ENCODE measurements at places on chromosomes 6 and 20.

GRCh38 chr6:28696167-28696566 is 170.5 kb downstream of the GPX5 start:
- no peak for DNase-seq

GRCh38 chr6:161166677-161167076 is 107.2 kb downstream of the AGPAT4 start:
- DNase-seq = no peak

DNA sequence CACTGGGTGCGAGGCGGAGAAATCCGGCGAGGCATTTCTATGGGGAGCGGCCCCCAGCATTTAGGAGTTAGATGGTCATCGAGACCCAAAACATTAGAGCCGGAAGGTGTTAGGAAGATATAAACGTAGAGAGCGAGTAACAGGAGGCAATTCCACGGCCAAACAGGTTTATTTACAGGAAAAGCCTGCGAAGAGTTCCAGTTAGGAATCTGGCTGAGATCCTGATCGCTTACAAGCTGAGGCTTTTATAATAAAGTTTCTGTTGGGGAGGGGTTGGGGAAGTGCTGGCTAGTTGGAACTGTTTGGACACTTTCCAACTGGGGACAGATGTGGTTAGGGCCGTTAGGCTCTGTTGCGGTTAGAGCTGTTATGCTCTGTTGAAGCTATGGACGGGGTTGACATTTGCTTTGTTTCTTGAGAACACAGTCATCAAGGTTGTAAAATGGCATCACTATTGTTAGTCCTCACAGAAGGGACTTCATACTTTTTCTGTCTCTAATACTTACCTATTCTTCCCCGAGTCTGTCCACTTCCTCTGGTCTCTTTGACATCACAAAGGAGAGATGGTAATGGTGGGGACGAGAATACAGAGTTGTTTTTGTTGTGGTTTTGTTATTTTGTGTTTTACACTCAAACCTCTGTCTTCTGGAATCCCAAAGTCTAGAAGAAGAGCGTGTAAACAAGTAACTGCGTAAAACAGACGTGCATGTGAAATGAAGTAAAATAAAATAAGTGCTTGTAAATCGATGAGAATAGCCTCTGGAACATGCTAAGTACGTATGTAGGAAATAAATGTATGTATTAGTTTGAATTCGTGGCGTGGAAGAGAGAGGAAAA is 554 bp upstream of the ZSCAN31 start:
- DNase-seq = peak; percentile 35

DNA sequence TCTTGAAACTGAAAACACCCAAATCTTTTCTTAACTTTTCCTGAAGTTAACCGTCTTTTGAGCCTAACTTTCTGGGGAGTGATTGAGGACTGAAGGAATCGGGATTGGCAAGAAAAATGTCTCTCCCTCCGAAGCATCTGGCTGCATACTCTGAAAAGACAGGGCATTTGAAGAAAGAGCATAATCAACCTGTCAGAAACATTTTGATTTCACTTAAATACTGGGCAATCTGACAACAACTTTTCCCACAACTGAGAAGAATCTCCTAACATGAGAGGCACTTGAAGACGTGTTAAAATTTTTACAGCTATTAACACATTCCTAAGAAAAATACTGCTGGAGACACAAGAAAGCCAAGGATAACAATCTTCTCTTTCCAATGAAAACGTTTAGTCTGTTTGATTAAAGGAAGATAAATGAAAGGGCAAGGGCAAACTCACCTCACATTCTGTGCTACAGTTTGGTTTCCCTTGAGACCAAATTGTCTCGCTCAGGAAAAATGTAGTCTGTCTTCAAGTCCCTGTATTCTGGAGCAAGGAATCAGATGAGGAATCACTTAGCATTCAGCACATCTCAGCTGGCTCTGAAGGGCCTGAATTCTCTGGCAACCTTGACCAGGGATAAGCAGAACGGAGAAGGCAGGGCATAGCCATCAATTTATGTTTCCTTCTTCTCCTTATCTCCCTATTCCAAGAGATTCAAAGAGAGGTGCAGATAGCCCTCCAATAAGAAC is 76.1 kb downstream of the TBX18 start:
- no peak for DNase-seq

DNA sequence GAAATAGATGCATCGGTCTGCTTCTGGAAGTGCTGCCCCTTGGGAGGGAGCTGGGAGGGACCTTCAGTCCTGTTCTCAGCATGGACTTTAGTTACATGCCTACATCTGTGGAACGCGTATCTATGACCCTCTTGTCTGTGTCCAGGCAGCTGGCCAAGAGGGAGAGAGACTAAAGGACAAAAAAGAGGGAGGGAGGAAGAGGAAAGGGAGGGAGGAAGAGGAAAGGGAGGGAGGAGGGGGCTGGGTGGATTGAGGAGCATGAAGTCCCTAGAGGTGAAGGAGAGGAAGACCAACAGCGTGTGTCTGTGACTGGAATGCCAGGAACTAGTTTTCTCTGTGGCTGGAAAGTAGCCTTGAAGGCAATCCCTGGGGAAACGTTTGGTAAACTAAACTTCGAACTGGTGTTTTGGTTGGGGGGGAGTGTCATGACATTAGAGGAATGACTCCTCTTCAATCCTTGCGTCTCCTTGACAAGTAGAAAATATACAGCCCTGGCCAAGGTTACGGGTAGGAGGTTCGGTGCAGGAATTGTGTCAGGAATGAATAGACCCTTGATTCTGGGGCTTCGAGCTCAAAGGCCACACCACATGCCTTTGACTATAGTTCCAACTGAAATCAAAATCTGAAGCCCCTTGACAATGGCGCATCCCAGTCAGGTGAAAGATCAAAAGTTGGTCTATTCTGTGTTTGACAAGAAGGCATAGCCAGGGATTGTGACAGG is 52.0 kb upstream of the PLEKHG1 start:
- DNase-seq = no peak

DNA sequence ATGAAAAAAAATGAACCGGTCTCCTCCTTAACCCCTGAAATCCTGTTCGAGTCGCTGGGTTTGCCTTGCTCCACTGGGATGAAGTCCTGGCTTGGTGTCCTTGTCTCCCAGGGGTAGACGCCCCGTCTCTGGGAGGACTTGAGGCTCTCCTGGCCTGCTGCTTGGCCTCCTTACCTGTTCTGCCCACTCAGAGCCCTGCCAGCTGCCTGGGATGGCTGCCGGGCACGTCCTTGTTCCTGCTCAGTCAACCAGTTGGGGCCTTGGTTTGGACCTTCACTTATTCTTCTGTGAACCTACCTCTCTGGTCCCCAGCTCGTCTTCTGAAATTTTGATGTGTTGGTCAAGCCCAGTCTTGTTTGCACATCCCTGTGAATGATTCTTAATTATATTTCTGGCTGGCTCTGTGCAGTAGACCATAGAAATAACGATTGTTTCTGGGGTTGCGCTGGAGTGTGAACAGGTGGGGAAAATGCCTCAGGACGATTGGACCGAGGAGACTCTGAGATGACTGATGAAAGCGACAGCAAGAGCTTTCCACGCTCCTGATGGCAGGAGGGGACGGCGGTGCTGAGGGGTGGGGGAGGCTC is 126.5 kb upstream of the ESR1 start:
- DNase-seq = no peak

DNA sequence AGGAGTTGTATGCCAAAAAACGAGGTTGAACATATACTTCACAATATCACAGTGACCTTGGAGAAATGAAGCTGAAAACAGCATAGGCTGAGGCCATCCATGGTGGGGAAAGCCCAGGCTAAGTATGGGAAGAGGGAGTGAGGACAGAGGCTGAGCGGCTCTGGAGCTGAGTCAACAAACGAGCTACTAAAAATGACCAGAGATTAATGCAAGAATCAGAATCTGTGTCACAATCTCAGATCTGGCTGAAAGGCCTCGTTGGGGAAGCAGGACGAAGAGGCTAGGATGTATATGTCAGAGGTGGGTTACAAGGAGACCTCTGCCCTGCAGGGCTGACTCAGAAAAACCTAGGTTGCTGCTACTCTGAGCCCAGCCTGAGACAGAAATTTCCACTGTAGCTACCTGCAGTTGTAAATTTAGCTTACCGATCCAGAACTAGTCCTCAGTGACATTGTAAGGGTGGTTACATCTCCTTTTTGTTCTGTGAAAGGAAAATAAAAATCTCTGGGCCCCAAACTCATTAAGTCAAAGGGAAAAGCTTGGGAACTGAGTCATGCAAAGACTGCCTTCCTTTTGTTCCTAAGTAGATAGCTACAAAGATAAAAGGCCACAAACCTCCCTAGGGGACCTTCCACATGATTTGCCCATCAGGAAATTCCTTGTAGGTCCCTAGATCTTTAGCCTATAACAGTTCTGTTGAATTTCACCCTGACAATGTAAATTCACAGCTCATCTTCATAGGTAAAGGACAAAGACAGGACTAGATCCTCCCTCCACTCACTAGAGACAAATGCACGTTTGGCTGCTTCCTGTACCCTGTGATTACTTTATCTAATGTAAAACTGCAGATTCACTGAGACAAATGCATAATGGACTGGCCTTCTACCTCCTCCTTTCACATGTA is 8.5 kb upstream of the TUBB2A start:
- DNase-seq = peak; percentile 83

DNA sequence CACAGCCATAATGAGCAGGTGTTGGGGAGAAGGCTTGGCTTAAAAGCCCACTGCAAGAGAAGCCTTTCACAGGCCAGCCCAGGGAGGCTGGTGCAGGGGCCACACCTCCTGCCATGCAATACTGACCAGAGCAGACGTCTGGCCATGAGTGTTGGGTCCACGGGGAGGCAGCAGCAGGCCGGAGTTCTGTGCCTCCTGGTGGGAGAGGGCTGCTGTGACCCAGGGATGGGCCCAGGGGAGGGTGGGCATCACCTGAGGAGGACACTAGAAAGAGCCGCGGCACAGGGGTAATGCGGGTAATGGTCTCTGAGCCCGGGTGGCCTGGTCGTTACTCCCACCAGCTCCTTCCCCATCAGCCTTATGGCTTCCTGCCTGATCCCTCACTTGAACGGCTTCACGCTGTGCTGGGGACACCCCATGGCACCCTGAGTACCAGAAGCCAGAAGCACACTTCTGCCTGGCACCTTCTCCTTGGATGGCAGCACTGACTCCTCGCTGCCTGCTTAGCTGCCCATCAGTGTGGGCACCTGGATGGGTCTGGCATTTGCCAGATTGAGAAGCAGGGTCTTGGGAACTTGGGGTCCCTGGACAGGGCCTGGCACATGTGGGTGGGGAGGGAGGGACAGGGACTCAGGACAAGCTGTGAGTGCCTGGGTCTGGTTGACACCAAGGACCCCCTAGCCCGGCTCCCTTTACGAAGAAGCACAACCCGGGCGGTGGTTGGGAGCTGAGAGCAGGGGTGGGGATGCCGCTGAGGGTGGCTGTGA is 108.8 kb downstream of the ASXL1 start:
- DNase-seq = no peak

Data from cardiac fibroblast (primary cell).